ENCODE measurements at places on chromosomes 11 and 22.

DNA sequence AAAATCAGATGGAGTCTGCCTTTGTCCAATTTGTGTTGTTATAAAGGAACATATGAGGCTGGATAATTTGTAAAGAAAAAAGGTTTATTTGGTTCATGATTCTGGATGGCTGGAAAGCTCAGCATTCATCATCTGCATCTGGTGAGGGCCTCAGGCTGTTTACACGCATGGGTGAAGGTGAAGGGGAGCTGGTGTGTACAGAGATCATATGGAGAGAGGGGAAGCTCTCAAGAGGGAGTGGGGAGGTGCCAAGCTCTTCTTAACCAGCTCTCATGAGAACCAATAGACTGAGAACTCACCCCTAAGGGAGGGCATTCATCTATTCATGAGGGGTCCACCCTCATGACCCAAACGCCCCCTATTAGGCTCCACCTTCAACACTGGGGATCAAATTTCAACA, 40.0 kb downstream of the NEU3 start:
- DNase-seq, result no peak

DNA sequence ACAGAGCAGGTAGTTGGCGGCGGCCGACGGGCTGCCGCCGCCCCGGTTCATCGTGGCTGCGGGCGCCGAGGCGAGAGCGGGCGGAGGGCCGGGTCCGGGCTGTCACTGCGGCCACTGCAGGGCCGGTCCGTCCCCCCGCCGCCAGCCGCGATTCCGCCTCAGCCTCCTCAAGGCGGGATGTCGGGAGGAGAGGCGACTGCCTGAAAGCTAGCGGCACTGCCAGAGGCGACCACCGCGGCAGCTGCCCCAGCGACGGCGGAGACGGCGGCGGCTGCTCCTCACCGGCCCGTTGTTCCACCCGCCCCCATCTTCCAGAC, 234 bp downstream of the SESN3 start:
- DNase-seq, result no peak

- no peak for DNase-seq
These were observed 14.9 kb downstream of the ZNRF3 start for GRCh38 chr22:28898233-28898629.

DNA sequence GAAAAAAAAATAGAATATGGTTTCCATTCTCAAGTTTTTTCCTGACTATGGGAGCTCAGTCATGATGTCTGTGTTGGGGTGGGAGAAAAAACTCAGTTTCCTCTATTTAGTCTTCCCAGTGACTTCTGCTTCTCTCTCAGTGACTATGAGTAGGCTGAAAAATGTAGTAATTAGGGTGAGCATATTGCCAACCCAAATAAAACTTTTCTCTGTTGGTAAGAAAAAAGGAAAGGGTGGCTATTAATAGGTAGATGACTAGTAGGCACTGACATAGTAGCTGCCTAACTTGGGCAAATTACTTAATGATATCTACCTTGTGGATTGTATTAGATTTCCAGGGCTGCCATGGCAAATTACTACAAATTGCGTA, 34.2 kb upstream of the BIRC3 start:
- DNase-seq, result no peak

- DNase-seq, result no peak
These were observed 18.3 kb upstream of the ZBED5 start for GRCh38 chr11:10876158-10876557.

GRCh38 chr11:11558826-11559225, 63.0 kb downstream of the GALNT18 start:
- DNase-seq, result no peak

DNA sequence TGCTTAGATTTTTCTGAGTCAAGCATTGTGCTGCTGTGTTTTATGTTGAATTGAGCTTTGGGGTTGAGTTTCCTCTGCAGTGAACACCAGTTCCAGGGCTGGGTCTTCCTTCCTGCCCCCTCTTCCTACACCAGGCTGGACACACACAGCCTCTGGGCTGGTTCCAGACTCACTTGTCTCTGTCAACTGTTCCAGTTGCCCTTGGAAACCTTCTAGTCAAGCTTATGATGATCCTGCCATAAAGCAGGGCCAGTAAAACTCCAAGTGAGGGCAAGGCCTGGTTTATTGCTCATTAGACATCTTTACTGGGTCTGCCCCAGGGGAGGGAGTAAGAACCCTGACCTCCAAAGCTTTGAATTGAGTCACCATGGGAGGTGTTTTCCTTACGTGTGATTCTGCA, 61.1 kb downstream of the KIAA1671 start:
- no peak for DNase-seq

- no peak for DNase-seq
These were observed 1049.1 kb downstream of the BRD1 start for GRCh38 chr22:48778308-48779195.

GRCh38 chr11:14784230-14784629, 107.8 kb downstream of the CYP2R1 start:
- no peak for DNase-seq

DNA sequence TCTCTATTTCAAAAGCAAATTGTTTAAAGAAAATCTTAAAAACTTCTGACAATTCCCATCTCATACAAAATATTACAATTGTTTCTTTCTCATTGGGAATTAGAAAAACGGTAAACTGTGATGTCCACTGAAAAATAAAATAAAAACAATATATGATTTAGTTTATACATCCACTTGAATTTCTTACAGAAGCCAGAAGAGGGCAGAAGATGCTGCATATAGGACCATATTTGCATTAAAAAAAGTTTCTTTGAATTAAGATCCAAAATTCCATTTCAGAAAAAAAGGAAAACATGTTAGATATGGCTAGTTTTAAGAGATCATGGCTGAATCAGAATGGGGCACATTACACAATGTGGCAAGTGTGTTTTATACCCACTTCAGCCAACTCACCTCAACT, 39.3 kb upstream of the LRRC4C start:
- no peak for DNase-seq
